ENCODE measurements at places on chromosomes 12 and 14.

- DNase-seq, result peak; percentile 93
These were observed 14.9 kb upstream of the IRF2BPL start for GRCh38 chr14:77043177-77043983.

- no peak for DNase-seq
These were observed 61.8 kb upstream of the DACT1 start for GRCh38 chr14:58575956-58576355.

DNA sequence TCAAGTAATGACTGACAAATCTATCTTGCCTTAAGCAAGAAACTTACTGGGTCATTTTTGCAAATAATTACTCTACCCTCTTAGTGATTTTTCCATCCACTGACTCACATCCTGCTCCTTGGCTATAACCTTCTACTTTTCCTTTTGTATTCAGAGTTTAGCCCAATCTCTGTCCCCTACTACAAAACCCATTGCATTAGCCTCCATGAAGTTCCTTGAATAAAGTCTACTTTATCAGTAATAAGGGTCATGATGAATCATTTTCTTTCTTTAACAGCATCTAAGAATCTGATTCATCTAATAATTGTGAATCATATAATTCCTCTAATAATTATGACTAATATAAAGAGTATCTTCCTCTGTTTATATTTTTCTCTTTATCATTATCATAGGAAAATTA, 132.6 kb downstream of the NTS start:
- no peak for DNase-seq

- DNase-seq, result no peak
These were observed 700.2 kb downstream of the DIO2 start for GRCh38 chr14:79511146-79511545.

DNA sequence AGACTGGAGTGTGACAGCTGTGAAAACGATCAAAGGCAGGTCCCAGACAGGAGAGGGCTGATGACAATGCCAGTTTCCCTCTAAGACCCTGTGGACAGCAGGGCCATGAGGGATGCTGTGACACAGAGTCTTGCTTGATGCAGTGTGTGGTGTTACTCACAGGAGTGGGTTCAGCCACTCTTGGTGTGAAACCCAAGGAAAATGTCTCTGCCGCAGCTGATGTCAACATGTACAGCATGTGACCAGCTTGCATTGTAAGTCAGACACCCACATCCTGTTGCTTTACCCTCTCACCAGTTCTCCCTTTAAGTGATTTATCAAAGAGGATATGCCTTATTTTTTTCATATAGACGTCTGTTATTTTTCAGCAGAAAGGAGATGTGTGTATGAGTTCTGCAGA, 268.6 kb downstream of the BTG1 start:
- DNase-seq, result peak; percentile 42

DNA sequence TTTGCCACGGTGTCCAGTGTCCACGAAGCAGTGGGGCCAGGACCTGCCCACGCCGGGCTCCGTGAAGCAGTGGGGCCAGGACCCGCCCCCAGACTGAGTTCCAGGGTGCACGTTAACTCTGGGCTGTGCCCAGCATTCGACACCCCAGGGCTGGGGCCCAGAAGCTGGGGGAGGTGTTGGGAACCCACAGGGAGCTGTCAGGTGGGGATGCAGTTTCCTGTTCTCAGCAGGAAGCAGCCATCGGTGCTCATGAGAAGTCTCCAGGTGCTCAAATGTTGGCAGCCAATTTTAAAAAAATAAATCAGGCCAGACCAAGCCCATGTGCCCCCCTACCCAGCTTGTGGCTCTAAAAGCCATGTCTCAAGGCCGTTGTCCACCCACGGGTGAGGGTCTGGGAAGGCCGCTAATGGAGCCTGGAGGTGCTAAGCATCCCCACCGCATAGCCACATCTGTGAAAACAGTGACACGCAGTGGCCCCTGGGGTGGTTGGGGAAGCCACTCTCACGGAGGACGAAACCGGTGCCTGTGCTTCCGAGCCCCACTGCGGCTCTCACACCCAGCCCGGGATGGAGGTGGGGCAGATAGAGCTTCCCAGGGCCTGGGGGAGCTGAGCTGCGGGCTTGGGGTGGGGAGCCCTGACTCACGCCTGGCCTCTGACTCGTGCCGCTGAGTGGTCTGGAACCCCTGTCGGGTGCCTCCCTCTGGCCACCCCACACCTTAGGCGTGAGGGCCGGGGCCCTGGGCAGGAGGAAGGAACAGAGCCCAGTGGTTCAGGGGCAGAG, 53.5 kb downstream of the FBRSL1 start:
- no peak for DNase-seq

DNA sequence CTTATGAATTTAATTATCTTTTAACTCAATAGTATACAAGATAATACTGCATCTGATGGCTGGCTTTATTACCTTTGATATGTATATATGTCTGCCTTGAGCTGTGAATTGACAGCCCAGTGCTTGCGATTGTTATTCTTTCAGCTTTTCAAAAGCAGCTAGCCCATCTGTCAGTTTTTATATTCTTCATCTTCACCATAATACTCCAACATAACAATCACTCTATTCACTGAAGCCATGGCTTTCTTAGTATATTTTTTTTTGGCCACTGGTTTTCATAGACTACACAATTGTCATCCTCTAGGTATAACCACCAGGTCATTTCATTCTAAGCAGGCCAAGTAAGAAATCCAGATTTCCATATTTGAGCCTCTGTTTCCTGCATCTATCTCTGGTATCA, 1026.1 kb downstream of the FSCB start:
- DNase-seq, result no peak

- no peak for DNase-seq
These were observed 74.5 kb downstream of the LRRC74A start for GRCh38 chr14:76900682-76901081.

- DNase-seq, result no peak
These were observed 26.2 kb upstream of the BICD1 start for GRCh38 chr12:32080435-32080834.

GRCh38 chr12:78164154-78164553, 333.5 kb downstream of the NAV3 start:
- DNase-seq, result no peak

DNA sequence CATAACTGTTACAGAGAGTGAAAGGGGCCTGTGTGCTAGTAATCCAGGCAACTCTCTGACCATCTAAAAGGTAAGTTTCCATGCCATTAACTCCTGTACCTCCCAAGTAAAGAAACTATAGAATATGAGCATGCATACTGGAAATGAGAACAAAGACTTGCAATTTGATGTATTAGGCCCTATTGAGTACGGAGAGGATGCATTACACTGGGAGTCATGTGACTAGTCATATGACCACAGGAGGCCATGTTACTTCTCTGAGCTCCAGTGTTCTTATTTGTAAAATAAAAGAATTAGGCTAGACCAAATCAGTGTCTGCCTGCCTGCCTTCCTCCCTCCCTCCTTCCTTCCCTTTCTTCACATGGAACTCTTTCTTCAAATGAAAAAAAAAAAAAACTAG, 440.1 kb upstream of the CCDC196 start:
- DNase-seq, result peak; percentile 34

DNA sequence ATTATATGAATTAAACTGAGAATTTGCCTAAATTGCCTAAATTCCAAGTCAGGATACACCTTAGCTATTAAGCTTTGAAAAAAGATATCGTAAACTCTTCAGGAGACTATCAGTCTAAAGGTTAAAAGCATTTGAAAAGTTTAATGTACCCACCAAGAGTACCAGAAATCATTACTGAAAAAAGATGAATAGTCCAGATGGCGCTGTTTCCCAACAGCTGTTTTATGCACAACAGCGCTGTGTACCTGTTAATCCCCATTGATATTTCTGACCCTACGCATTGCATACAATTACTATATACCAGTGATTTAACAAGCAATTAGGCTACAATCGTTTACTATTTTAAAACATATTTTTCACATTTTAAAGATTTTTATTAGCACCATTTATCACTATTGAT, 185.0 kb downstream of the PLCZ1 start:
- no peak for DNase-seq

DNA sequence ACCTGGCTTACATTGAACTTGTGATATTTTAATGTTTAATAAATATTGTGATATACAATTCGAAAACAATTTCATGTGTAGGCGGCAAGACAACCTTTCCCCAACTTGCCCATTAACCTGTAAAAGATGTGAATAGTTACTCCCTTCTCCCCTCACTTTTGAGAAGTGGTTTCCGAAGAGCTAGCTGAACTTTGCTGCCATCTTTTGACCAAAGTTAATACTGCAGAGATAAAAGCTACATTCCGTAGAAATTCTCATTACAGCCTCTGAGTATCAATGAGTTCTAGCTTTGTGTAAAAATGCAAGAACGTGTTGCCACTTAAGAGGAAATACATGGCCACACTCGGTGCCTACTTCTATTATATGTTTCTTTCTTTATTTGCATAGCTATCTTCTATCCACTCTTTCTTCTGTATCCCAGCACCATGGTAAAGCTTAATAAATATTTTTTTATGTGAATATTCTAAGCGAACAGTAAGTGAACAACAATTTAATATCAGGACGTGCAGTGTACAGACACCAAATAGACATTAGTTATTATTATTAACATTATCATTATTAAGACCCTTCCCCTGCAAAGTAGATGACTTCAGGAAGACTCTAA, 105.1 kb upstream of the TMEM260 start:
- peak; percentile 39 for DNase-seq

DNA sequence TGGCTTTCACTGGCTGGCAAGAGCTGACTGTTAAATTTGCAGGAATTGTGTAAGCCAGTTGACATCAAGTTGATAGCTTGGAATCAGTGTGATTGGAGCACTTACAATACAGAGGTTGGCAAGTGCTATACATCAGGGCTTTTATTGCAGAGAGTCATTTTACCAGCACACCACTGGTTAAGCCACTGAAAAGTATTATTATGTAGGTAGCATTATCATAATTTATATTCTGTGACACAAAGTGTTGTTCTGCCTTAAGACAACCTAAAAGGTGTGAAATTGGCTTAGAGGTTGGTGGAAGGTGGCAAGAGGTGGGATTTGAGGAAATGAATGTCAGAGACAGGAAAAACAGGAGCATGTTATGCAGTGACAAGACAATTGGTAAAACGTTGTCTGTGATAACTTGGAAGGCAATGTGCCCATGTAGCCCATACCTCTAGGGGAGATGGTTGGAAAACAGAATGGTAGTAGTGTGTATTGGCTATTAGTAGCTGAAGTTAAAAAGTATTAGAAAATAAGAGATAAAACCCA, 172.9 kb upstream of the PRICKLE1 start:
- no peak for DNase-seq

DNA sequence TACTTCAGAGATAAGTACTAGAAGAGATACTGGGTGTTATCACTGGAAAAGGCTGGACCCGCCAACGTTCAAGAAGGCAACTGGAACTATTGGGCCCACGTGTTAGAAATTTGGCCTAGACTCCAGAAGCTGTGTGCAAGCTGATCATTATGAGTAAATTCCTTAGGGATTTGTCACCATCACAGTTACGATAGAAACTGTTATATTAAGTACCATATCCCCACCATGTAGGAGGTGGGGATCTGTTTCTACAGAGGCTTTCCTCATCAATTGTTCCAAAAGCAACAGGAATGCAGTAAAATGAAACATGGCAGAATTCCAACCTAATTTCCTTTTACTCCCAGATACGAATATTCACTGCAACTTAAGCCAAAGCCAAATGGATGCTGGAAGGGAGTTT, 170.7 kb downstream of the NOVA1 start:
- DNase-seq, result peak; percentile 49

All from fibroblast of skin of right quadriceps (primary cell).